ENCODE measurements at places on chromosomes 1 and 21. TPM values are rescaled to one million over a fixed set of nuclear protein-coding genes. Genes with fewer than 3 reads are reported as not detected.

GRCh38 chr1:183905508-183906113 lies 100.7 kb downstream of the RGL1 start:
- DNase-seq = no peak

DNA sequence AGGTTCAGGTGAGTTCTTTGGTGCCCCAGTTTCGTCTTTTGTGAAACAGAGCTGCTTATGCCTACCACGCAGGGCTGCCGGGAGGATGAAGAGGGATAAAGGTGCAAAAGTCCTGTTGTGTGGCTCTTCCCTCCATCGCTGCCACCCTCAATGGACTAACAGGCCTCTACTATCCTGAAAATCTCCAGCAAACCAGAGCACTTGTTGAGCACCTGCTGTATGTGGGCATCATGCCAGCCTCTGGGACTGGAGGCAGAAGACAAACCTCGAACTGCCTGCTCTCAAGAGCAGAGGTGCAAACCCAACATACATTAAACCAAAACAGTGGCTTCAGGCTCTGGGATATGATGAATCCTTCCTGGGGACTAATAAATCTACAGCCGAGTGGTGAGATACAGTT lies 174.1 kb downstream of the ACTL8 start:
- DNase-seq = no peak

DNA sequence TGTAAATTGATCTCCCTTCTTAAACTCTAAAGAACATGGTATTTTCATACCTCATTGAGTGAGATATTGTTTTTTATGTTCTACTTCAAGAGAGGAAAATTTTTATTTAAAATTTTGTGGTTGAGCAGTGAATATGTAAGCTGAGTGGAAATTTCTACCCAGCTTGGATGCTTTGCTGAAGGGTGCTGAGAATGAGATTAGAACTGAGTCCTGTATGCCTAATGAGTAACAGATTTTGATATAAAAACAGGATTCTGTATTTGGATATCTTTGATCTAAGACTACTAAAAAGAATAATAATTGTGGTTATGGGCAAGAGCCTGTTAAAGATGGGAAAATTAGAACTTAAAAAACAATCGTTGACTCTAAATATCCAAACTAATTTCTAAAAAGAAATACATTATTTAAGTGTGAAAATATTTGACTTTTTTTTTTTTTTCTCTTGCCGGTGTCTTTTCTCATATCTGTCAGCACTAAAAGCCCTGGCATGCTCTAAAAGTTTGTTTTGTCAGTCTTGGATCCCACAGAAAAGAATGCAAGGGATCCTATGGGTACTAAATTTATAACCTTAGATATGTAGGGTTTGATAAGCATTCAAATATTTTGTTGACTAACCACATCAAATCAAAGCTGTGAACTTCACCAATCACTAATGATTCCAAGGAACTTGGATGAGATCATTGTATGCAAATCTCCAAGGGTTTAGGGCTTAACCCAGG lies 652.3 kb downstream of the PTPRC start:
- DNase-seq = no peak

DNA sequence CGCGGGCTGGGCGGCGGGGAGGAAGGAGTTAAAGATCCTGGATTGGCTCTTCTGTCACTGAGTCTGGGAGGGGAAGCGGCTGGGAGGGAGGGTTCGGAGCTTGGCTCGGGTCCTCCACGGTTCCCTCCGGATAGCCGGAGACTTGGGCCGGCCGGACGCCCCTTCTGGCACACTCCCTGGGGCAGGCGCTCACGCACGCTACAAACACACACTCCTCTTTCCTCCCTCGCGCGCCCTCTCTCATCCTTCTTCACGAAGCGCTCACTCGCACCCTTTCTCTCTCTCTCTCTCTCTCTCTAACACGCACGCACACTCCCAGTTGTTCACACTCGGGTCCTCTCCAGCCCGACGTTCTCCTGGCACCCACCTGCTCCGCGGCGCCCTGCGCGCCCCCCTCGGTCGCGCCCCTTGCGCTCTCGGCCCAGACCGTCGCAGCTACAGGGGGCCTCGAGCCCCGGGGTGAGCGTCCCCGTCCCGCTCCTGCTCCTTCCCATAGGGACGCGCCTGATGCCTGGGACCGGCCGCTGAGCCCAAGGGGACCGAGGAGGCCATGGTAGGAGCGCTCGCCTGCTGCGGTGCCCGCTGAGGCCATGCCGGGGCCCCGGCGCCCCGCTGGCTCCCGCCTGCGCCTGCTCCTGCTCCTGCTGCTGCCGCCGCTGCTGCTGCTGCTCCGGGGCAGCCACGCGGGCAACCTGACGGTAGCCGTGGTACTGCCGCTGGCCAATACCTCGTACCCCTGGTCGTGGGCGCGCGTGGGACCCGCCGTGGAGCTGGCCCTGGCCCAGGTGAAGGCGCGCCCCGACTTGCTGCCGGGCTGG lies at the start of gene NPR1:
TSS of gene NPR1 (plus strand) at position 170 of the 818 bp plus-strand sequence. CDS start at position 591, 421 bp downstream.
- peak; percentile 60 for DNase-seq

- DNase-seq = no peak
Observed at GRCh38 chr1:199403531-199404116, 623.9 kb upstream of the NR5A2 start.

DNA sequence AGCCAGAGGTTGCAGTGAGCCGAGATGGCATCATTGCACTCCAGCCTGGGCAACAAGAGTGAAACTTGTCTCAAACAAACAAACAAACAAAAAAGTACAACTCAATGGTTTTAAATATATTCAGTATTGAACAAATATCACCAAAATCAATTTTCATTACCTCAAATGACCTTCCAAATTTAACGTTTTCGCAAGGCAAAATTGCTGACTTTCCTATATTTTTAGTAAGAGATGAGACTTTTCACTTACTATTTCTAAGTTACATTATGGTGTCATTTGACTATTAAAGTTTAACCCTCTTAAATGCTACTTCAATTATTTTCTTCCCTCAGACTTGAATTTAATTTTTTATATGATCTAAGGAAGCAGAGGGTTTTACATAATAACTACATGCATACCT lies 23.0 kb upstream of the ABCB10 start:
- DNase-seq = no peak

DNA sequence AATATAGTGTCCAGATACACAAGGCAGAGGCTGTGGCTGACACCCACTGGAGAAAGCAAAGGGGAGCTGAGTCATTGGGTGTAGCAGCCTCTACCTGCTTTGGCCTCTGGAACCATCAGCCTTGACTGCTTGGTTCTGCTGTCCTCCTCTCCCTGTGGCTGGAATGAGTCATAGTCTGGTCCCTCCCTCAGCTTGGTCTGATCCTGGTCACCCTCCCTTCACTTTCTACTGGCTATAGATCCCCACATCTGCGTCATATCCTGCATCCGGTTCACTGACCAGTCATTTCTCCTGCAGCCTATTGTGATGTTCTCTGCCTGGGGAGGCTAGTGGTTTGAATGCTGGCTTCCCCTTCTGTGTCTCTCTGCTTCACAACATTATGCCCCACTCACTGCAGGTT lies 372.8 kb upstream of the DAB1 start:
- peak; percentile 42 for DNase-seq

GRCh38 chr21:14572204-14572780 lies 26.2 kb upstream of the SAMSN1 start:
- no peak for DNase-seq

GRCh38 chr1:5914676-5915365 lies 77.4 kb downstream of the NPHP4 start:
- no peak for DNase-seq

DNA sequence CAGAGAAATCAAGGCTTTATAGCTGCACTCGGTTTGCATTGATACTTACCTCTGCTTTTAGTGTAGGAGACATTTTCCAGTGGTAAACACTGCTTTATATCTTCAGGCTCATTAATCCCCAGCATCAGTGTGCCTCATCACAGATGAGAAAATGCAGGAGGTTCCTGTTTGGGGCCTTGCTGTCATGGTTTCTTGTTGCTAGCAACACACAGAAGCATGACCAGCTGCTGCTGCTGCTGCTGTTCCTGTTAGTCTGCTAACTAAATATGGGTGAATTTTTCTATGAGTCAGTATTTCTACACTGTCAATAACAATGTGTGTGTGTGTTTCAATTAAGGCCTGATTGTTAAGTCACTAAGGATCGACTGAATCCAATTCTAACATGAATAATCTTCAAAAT lies 85.8 kb upstream of the RGS1 start:
- peak; percentile 84 for DNase-seq

DNA sequence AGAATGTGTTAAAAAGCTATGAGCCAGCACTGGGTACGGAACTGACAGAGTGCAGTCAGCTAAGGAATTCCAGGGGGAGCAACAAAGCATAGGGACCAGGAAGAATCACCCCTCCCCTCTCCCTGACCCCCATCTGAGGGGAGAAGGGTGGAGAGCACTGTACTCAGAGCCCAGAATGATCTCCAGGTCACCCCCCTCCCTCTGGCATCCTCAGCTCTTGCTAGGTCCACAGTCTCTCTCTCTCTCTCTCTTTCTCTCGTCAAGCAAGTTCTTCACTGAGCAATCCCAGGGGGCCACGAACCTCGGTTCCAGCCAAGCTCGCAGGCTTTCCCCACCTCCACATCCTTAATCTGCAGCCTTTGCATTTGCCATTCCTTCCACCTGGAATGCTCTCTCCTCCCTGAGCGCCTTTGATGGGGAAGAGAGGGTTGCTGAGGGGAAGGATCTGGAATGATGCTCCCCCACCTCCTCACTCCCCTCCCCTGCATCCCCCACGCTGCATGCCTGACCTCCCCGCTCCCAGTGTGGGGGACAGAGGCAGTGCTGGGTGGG lies 6.7 kb upstream of the WASF2 start:
- DNase-seq = peak; percentile 59

- no peak for DNase-seq
Observed at GRCh38 chr21:46202592-46203202, 18.4 kb upstream of the SPATC1L start.

DNA sequence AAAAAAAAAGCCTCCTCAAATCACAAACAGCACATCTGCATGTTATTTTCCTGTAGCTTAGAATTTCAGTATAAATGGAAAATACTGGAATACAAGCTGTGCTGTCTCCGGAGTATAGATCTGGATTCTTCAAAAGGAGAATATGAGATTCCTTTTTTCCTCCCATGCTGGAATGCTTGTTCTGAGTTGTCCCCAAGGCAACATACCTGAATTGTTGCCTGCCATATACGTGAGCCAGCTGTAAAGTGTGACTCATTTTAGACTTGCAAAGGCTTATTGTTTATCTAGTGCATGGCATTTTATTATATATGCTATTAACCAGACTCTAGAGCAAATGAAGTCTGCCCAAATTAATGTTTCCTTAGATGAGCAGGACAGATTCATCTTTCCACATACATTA lies 95.0 kb upstream of the C1orf105 start:
- DNase-seq = peak; percentile 50

DNA sequence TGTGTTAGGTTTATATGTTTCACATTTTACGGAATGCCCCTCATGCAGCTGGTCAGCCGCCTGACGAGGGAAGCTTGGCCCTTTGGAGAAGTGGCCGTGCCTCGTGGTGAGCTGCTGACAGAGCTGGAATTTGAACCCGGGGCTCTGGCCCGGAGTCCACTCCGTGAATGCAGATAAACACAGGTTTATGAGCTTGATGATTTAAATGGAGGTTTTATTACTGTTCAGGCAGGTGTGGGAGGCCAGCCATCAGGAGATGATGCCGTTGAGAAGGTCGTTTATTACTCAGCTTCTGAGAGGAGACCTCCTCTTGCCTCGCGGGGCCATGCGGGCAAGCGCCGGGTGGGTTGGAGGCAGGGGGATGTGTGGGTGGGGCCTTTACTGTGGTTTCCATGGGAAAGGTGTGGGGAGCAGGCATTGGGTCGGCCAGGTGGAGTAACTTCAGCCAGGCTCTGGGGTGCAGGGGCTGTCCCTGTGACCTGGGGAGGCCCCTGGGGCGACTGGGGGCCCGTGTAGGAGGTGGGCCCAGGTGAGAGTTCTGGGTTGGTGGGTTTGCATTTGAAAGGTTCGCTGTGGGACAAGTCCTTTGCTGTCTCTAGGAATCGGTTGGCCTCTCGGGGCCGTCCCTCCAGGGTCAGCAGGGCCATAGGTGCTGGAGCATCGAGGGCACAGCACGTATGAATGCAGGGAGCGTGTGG lies 22.0 kb downstream of the PRKCZ start:
- peak; percentile 58 for DNase-seq

DNA sequence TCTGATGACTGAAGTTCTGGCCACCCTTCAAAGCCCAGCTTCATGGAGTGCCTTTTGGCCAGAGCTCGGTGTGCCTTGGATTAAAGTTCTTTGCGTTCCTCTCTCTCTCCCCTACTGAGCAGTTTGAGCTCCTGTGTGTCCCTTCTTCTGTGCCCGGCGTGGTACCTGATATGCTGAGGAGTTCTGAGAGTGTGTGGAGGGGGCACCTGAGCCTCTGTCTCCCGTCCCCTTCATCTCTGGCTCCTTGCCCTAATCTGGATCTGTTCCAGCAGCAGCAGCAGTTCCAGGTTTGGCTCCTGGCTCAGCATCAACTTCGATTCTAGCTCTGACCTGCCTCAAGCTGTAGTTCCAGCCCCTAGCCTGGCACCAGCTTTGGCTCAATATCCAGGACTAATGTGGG lies 25.1 kb upstream of the MYCL start:
- DNase-seq = no peak

DNA sequence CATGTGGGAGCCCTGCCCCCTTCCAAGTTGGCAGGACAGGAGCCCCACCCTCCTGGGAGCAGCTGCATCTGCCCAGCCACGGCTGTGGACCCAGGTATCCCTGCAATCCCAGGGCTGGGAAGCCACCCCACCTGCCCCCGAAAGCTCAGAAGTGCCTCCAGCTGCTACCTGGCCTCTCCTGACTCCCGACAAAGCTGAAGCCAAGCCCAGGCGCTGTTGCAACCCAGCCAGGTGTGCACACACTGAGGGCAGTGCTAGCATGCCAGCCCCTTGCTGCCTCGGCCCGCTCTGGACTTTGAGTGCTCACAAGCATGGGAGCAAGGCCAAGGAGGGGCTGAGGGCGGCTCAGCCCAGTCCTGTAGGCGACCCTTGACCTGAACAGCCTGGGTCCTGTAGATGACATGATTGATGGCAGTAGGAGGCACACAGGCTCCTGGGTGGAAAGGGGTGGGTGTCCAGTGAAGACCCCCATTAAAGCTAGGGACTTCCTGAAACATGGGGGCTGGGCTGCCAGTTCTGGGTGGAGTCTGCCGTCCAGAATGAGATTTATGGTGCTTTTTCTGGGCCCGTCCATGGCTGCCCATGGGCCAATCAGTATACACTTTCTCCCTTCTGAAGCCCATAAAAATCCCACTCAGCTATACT lies 2.8 kb upstream of the SSU72 start:
- no peak for DNase-seq

GRCh38 chr1:151827853-151828252 lies 3.7 kb downstream of the RORC start:
- no peak for DNase-seq

The LCE1C gene
- polyA plus RNA-seq = not detected

The ZFP69B gene
- polyA plus RNA-seq = 1.1 TPM

The SPATA21 gene
- polyA plus RNA-seq = 0.92 TPM

The ANKRD45 gene
- polyA plus RNA-seq = 2.2 TPM

The USP48 gene
- 38.9 TPM for polyA plus RNA-seq

The SLAMF1 gene
- polyA plus RNA-seq = 2.1 TPM

The A3GALT2 gene
- polyA plus RNA-seq = not detected

All from hepatocyte (in vitro differentiated cells).